ENCODE measurements at places on chromosomes 4 and X.

DNA sequence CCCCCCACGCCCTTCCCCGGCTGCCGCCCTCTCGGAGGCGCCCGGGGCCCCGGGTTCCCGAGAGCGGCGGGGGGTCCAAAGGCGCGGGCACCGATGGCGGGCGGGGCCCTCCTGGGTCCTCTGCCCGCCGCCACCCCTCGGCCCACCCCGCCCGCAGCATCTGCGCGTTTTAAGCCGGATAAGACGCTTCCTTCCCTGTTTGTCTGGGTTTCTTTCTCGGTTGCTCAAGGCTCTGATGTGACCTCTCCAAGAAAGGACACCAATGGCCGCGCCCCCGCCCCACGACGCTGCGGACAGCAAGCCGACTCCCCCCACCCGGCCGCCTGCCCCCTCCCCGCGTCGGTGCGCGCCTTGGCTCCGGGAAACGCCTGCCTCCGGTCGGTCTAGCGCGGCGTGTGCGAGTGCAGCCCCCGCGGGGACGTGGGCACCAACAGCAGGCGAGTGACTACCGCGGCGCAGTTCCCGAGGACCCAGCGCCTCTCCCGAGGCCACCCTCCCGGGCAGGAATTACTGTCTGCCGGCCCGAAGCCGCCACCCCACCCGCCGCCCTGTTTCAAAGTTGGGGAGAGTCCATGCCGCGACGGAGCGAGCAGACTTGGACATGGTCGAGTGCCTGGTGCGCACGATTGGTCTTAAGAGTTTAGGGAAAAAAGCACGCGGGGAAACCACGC lies 21.1 kb upstream of the HMX1 start:
- DNase-seq = no peak

- no peak for DNase-seq
Measured at GRCh38 chr4:146450524-146450923, 71.2 kb downstream of the SLC10A7 start.

GRCh38 chrX:47351706-47352105 lies 18.7 kb upstream of the ZNF157 start:
- no peak for DNase-seq

GRCh38 chrX:133923113-133923512 lies 62.3 kb downstream of the GPC3 start:
- DNase-seq = no peak

DNA sequence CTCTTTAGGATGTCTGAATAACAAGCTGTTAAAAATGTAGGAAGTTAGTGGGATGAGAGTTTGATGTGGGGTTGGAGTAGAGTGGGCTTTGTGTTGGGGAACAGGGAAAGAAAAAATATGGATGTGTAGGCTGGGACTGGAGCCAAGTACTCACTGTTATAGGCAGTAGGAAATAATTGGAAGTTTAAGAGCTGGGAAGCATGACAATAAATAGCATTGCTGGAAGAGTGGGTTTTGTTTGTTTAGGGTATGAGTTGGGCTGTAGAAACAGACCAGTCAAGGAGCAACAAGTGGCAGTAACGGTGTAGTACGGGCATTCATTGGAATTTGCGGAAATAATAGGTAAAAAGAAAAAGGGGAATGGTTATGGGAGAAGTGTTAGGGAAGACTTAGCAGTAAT lies 81.6 kb downstream of the KDM6A start:
- no peak for DNase-seq

- DNase-seq = no peak
Measured at GRCh38 chr4:138698641-138699040, 316.9 kb upstream of the NOCT start.

DNA sequence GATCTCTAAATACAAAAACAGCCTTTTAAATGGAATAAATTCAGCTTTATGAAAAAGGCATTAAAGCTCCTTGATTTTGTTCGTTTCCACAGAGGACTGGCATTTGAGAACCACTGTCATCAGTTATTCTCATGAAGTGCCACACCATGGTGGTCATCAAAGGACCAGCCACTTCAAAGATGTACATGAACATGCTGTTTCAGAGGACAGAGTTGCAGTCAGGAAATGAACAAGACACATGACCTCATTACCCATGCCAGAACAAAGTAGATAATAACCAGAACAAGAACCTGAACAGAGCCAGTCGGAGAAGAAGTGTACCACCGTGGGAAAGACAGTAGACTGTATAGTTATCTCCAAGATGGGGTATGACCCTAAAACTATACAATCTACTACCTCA lies 122.7 kb upstream of the HSD17B10 start:
- no peak for DNase-seq

DNA sequence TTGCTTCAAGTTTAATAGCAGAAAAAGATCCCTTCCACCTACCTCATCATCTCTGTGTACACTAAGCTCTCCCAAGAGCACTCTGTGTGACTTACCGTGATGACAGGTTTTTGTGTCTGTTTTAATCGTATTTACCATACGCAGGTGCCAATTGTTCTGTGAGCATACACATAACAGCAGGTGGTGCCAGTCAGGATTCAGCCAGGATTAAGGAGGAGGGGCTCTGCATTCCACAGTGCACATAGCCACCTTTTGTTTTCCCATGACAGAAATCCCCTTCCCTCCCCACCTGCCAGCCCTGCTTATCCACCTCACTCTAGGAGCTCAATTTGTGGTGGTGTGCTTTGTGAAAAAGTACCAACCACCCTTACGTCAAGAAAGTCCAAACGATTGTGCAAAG lies 14.8 kb downstream of the ANK2 start:
- DNase-seq = no peak

- DNase-seq = no peak
Measured at GRCh38 chr4:16908377-16909021, 10.1 kb upstream of the LDB2 start.

DNA sequence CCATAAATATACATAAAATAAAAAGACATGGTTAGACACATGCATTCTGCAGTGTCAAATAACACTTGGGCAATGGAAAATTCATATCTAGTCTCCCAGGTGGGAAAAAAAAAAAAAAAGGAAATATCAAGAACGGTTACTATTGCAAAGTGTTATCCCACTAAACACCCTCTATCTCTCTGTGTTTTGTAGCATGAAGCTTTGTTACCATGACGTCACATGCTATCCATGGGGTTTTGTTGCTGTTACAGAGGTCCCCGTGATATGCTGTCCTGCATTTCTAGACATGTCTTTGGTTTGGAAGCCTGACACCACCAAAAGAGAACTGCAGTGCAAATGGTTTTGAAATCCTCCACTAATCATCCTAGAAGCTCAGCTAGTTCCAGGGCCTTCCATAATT lies 50.7 kb upstream of the TLR3 start:
- DNase-seq = no peak

GRCh38 chr4:3386526-3386925 lies 55.2 kb upstream of the HGFAC start:
- no peak for DNase-seq

GRCh38 chr4:156954587-156954986 lies 17.0 kb downstream of the PDGFC start:
- no peak for DNase-seq

- no peak for DNase-seq
Measured at GRCh38 chrX:54798137-54798536, at the start of gene ITIH6. ITIH6 (minus strand) TSS chrX:54798255; CDS start chrX:54798210, 45 bp downstream.

GRCh38 chrX:21375708-21376009 lies 1.4 kb downstream of the CNKSR2 start:
- DNase-seq = no peak

DNA sequence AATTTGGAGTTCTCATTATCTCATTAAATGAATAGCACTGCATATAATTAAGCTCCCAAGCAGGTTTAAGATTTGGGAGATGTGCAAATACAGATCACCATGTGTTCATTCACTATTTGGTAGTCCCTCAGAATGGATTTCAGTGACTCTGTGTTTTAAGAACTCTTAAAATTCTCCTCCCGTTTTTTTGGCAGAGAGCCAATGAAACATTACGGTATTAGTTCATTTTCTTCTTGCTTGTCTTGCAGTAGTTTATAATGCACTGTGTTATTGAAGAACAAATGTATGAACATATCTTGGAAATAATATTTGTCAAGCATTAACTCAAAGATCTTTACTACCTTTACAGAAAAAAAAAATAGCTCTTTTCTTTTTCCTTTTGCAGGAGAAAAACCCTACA lies 32.7 kb downstream of the KLF3 start:
- no peak for DNase-seq

DNA sequence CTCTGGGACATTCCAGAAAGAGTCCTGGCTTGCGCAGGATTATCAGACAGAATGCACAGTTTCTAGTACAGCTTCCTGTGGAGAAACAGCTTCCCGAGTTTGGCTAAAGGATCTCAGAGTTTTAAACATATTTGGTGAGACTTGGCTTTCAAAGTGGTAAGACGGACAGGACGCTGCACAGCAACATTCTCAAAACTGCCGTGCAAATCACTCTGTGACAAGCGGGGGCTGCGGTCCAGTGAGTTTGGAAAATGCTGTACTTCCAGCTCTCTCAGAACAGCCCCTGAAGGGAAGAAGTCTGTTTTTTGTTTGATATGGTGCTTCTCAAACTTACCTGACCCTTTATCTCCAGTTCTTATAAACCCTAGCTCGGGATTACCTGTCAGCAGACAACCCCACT lies 18.1 kb downstream of the LGI2 start:
- no peak for DNase-seq

- DNase-seq = no peak
Measured at GRCh38 chr4:48375651-48376304, 34.4 kb downstream of the SLAIN2 start.

GRCh38 chr4:175427751-175428150 lies 384.3 kb downstream of the GPM6A start:
- DNase-seq = no peak

DNA sequence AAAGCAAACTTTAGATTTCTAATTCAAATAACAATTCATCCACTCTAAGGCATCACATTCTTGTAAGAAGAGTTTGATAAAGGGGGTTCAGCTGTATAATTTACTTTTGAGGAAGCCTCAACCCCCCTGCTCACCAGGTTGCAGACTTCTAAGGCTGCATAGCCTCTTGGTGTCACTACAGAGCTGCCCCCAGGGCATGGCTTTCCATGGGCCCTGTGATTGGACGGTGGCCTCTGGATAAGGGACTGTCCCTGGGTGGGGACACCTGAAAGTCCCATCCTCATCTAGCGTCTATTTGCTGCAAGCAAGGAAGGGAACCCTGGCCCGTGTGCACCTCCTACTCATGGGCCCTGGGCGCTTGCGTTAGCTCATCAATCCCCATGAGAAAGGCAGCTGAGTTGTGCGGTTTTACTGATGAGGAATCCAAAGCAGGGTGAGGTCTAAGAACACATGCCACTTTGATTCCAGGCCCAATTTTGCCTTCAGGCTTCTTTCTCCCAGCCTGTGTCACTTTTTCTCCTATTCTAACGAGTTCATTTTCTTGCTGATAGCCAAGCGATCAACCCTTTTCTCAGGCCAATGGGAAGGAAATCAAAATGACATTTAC lies 51.8 kb downstream of the SCML1 start:
- no peak for DNase-seq

DNA sequence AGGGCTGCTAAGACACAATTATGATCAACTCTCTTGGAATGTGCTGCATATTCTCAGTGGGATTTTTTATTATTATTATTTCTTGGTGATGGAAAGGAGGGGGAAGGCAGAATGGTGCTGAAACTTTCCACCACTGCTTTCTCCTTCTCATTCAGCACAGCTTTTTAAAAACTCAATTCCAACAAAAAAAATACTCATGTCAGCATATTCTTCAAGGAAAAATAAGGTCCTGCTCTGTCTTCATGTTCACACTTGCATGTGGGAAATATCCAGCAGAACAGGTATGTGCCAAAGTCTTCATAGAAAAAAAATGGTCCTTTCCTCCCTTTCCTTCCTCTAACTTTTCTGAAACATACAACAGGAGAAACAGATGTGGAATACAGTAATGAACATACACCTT lies 144.0 kb upstream of the ADAMTS3 start:
- DNase-seq = no peak

GRCh38 chrX:22526339-22526738 lies 253.6 kb downstream of the CBLL2 start:
- no peak for DNase-seq

DNA sequence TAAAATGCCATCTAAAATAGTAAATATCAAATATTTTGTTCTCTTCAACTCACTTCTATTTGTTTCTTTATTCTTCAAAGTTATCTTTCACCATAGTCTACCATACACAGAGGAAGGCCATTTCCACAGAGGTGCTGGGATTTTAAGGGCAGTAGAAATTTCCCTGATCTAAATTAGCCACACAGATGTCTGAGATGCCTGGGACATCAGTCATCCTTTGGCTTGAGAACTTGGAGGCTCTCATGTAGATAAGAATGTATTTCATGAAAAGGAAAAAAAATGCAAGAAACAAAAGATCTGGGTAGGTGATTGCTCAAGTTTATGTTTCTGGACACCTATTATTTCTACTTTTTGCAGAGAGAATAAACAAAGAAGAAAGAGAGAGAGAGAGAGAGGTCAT lies 1008.2 kb downstream of the NLGN4X start:
- no peak for DNase-seq

- DNase-seq = no peak
Measured at GRCh38 chrX:155215443-155216178, 649 bp upstream of the VBP1 start.

- DNase-seq = no peak
Measured at GRCh38 chrX:119303137-119303536, 67.1 kb downstream of the PGRMC1 start.

GRCh38 chr4:29453303-29453820 lies 1266.8 kb upstream of the PCDH7 start:
- DNase-seq = no peak

DNA sequence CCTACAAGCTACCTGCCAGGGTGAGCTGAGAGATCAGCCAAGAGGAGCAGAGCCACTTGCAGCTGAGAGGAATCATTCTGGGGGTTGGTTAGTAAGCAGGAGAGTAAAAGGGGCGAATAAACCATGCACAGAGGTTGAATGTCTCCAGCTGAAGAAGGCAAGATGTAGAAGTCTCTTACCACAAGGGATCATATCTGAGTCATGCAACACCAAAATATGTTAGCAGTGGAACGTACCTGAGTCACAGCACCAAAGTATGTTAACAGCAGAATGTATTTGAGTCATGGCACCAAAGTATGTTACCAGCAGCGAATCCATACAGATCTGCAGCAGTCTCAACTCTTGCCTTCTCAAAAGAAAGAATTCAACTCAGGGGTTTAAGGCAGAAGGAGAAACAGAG lies 29.9 kb downstream of the C4orf51 start:
- DNase-seq = no peak
